ENCODE measurements at places on chromosomes 11 and 22.

- no peak for DNase-seq
Measured at GRCh38 chr11:104813532-104813931, 84.7 kb downstream of the CASP12 start.

DNA sequence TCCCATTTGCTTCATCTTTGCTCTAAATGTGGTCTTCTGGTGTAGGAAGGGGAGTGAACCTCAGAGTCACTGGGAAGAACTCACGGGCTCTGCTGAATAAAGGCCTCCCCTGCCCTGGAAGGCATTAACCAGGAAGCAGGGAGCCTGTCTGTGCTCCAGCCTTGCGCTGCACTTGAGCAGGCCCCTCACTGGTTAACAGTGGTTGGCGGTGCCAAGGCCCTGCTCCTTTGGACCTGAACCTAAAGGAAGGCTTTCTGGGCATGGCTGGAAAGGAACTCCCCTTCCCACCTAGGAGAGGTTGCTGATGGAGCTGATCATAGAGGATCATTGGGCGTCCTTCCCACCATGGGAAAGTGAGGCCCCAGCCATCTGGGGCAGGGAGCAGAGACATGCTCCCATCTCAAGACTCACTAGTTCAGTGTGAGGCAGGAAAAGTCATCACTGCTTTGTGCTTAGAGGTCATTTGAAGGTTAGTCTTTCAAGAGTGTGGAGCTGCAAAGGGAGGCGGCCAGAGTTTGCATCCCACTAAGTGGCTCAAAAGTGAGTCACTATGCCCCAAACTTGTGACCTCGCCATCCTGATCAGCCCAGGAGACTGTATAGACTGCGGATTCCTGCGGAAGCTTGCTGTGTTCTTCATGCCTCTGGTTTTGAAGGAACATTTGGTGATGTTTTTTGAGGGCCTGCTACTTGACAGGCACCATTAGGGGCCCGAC is 50.4 kb downstream of the DBX1 start:
- no peak for DNase-seq

DNA sequence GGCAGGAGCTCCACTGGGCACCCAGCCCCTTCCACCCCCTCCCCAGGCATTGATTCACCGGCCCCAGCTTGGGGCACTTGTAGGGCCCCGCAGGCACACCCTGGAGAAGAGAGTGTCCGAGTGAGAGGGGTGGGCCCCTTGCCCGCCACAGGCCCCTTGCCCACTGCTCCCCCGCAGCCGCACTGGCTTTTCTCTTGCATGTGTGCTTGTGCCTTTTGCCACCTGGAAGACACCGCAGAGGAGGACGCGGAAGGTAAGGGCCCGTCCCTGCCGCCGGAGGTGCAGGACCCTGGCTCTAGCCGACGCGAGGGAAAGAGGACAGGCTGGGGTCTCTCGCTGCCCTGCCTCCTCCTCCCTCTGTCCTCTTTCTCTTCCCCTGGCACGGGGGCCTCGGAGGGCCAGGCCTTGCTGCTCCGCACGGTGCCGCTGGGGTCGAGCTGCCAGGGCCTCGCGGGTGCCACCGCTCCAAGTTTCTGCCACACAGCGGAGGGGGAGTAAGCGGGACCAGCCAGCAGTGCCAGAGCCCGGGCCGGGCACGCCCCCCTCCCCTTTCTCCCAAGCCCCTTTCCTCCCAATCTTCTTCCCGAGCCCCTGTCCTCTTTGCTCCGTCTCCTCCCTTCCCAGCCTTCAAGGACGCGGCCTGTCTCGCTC is 9.5 kb downstream of the TNNT3 start:
- no peak for DNase-seq

- DNase-seq, result peak; percentile 85
Measured at GRCh38 chr11:67614730-67615714, 8.3 kb downstream of the NDUFV1 start.

DNA sequence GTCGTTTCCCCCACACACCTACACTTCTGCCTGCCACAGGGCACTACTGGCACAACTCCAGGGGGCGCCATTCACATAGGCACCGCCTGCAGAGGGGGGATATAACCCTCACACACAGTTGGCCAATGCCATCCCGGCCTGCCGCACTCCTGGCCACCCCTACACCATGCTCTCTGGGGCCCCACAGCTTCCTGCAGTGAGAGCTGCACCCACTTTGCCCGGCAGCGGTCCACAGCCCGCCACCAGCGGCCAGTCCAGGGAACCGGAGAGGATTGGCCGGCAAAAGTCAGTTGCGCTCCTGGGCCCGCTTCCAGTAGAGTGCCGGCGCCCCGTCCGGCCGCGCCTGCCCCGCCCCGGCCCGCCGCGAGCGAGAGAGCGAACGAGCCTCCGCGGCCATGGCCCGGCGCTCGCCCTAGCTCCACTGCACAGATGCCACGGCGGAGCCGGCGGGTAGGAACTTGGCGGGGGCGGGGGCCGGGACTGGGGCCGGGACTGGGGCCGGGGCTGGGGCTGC is 25.6 kb upstream of the SUSD2 start:
- peak; percentile 94 for DNase-seq

GRCh38 chr11:117911694-117912093 is 17.5 kb downstream of the TMPRSS13 start:
- no peak for DNase-seq

DNA sequence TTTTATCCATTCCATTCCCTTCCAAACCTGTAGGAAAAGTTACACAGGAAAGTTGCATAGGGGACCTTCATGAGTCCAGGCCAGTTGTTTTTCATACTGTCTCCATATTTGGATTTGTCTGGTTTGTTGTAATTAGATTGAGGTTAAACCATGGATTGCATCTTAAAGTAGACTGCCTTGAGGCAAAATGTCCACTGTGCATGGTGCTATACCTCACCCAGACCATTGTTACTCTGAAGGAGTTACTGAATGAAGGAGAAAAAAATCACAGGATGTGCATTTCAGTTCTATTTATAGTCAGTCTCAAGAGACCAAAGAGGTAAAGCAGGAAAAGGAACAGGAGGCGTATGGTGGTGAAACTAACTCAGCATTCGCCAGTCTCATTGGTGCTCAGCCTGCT is 29.6 kb upstream of the L3MBTL2 start:
- DNase-seq, result no peak

DNA sequence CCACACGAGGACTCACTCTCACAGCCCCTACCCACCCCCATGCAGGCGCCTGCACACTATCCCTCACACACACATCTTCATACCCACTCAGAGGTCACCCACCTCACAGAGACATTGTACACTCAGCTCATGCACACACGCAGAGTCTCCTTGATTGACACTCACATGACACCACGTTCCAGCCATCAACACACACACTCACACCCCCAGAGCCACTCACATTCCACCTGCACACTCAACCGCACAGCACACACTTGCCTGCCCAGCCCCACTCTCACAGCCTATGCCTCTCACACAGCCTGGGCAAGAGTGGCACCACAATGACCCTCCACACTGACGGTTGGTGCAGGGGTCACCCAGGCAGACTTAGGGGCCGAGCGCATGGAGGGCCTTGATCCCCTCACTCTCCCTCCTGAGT is 2.2 kb downstream of the SPI1 start:
- peak; percentile 76 for DNase-seq

DNA sequence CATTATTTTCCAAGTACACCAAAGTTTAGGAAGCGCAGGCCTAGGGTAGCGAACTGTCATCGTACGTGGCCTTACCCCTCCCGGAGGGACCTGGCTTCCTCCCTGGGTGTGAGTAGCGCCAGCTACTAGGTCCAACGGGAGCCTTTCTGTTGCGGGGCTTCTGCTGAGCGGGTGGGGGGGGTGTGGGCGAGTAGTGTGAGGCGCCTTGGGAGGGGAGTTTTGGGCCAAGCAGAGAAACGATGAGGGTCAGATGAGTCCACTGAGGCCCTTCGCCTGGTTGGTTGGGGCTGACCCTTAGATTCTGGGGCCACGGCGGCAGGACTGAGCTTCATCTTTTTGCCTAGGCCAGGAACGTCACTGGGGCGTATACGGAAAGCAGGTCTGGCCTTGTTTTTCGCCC is 868 bp downstream of the TEF start:
- no peak for DNase-seq

DNA sequence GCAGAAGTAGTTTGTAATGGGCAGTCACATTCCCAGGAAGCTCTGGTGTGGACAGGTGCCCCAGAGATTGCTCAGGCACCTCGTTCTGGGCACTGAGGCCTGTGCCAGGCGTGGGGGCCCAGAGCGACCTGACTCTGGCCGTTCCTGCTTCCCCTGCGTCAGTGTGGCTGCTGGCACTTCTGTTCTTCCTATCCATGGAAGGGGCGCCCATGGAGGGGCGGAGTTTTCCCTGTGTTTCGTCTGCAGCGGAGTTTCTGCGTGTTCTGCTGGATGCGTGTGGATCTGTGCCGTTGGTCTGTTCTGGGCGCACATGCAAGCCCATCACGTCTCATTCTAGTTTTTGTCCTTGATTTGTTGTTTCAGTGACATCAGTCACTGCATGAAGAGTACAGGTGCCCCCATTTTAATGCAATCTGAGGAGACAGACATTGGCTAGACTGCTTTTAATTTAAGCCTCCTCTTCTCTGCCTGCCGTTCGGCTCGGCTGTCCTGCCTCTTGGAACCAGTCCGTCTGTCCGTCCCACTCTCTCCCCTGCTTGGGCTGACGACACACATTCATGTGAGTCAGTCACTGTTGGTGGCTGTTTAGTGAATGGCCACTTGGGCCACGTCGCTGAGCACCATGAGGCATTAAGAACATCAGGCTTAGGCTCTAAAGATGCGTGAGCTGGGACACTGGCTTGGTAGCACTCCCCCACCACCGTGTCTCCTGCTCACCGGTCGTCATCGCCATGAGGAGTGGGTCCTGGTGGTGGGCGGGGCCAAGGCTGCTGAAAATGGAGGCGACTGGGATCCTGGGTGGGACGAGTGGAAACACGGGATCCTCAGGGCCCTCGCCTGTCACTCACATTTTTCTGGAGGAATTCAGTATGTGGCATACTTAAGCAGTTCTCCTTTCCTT is 255.8 kb downstream of the TBC1D22A start:
- DNase-seq, result no peak

GRCh38 chr22:49024775-49025440 is 802.8 kb downstream of the BRD1 start:
- DNase-seq, result peak; percentile 48

- no peak for DNase-seq
Measured at GRCh38 chr22:37904572-37905533, 1.2 kb upstream of the MICALL1 start.

DNA sequence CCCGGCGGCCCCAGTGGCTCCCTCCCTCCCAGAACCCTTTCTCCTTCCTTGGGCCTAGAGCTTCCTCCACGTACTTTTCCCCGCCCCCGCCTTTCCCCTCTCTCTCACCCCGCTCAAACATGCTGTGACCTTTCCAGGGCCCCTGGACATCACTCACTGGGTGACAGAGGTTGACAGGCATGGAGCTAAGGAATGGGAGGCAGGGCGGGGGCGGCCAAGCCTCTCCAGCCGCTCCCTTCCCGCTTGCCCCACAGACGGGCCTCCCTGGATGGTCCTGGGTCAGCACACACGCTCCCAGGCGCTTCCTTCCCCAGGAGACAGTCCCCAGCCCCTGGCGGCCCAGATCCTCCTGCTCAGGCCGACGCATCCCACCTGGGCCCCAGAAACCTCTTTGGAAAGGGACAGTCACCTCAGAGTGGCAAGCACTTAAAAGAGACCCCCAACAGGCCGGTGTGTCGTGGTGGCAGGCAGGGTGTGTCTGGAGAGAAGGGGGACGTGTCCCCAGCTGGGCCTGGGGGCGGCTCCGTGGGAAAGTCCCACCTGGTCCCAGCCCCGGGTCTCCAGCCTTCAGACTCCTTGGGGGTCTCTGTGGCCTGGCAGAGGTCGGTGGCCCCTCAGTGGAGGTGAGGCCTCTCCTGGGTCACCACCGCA is 8.8 kb downstream of the H19 start:
- peak; percentile 50 for DNase-seq

GRCh38 chr11:66115638-66116301 is 45.7 kb downstream of the PACS1 start:
- no peak for DNase-seq

DNA sequence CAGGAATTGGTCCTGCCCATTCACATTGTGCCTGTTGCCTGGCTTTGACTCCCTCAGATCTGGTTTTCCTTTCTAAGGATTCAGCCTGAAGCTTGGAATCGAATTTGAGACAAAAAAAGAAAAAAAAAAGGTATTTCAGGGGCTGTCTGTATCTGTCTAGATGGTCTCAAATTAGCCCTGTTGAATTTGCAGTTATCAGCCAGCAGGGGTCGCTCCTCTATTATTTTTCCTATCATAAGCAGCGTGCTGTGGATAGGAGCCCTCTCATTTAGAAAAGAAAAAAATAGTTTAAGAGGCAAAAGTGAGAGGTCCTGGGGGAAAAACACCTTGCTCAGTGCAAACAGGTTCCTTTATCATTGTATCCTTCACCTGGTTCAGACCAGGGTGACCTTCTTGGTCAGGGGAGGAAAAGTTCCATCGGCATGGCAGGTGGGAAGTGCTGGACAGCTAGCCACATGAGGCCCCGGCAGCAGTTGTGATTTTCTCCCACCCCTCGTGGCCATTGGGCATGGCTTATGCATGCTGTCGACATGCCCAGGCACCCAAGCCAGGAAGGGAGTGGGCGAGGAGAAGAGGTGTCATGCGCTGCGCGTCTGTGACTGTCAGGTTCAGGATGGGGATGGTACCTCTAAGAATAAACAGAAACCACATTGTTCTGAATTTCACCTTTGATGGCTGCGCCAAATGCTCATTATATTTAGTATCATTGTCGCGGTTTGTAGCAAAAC is 13.1 kb downstream of the OR5AK2 start:
- DNase-seq, result no peak

DNA sequence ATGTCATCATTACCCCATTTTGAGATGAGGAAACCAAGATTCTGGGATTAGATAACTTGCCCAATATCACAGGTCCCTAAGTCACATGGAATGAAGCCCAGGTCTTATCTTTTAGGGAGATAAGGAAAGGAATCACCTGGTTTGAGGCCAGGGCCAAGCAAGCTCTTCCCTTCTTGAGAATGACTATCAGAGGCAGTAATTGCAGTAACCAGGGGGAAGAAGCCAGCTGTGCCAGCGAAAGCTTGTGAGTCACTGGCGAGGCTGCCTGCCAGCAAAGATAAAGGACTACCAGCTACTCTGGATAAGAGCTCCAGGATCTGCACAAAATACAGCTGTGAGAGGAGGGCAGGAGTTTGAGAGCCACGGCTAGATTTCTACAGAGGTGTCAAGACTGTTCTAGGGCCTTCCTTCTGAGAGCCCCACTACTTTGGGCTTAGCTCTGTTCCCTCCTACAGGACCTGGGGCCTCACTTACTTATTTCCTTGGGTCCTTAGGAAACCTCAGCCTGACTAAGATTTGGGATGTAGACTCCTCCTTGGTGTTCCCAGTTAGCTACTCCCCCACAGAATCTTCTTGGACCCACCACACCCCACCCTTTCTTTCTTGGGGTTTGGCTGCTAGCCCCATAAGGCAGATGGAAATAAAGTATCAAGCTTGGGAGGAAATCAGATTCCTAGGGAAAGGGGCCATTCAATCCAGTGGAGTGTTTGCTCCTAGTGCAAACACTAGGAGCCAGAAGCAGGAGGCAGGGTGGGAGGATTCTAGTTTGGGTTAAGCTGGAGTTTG is 9.7 kb upstream of the CCKBR start:
- no peak for DNase-seq
